HS-5 (cell line): ENCODE measurements at places on chromosomes 2 and 18.

DNA sequence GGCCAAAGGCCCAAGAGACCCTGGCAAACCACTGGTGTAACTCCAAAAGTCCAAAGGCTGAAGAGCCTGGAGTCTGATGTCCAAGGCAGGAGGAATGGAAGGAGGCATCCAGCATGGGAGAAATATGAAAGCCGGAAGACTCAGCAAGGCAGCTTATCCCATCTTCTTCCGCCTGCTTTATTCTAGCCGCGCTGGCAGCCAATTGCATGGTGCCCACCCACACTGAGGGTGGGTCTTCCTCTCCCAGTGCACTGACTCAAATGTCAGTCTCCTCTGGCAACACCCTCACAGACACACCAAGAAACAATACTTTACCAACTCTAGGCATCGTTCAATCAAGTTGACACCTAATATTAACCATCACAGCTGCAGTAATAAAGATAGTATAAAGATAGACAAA, 34.1 kb downstream of the MAPK4 start:
- no peak for DNase-seq

DNA sequence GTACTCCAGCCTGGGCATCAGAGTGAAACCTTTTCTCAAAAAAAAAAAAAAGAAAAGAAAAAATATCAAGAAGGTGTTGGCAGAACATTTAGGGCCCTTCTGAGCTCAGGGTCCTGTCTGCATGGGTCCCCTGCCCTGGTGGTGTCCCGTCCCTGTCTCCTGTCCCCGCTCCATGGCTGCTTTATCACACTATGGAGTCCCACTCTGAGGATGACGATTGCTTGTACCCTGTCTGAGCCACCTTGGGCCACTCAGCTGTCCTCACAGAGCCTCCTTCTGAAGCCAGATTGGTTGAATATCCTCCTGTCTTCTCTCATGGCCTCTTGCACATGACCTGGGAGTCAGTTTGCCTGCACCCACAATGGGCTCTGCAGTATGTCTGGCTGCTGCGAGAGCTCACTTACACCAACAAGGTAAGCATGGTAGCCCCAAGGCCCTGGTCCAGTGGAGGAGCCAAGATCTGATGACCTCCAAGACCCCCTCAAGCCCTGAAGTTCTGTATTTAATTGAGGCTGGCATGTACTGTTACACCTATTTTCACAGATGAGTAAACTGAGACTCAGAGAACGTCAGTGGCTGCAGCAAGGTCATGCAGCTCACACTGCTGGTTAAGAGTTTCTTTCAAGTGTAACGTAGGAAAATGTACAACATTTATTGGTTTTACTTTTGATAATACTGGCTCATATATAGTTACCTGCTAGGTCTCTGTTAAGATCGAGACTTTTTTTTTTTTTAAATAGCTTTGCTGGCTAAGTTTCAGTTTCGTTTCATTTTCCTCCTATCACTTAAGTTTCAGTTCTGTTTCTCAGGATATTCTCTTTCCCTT, 16.9 kb upstream of the ZCCHC2 start:
- no peak for DNase-seq

DNA sequence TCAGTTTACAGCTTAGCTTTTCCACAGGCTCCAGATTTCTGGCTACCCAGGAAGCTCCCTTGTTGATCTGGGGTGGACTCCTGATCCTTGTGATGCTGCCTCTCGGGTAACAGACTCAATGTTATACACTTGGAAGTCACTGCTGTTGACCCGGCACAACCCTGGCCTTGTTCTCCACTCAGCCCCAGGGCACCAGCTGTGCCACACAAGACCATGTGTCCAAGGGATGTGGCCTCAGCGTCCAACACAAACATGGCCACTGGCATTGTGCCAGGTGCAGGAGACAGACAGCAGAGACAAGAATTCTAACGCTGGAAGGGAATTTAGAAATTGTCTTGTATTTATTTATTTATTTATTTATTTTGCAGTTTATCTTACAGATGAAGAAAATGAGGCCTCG, 39.0 kb upstream of the PPP4R1 start:
- no peak for DNase-seq

DNA sequence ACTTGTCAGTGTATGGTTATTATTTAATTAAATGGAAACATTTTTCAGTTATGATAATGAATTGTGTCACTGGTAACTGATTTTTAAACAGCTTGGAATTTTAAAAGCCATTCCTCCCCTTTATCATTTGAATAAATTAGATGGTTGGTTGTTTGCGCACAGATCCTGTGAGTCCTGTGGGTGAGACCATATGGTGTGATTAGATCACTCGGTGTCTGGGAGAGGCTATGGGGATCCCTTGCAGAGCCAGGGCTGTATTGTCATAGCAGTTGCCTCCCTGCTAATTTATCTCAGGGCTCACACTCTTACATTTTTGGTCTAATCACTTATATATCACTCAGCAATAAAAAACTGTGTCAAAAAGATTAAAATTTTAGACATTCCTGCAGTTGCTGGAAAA, 133.5 kb downstream of the ASXL3 start:
- DNase-seq = no peak
